Suppressor macrophage treated with lipopolysaccharide for 1 hour (primary cell): ENCODE measurements at places on chromosomes 3 and 15.

DNA sequence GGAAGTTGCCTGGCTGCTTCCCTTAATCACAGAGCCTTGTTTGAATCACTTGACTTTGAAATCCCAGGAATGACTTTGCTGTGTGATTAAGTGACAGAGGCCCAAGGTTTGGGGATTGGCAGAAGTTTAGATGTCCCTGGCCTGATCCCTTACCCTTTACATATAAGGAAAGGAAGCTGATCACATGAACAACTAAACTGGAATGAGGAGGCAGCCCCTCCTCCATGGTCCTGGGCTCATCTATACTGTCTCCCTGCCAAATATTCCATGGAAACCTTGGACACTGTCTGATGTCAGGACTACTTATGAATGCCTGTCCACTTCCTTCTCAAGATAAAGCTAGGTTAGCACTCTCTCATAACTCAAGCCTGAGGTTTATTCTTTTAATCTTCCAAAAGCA lies 181.3 kb upstream of the CTDSPL start:
- DNase-seq, result no peak

GRCh38 chr3:75129101-75129500 lies 514.6 kb upstream of the CNTN3 start:
- no peak for DNase-seq

DNA sequence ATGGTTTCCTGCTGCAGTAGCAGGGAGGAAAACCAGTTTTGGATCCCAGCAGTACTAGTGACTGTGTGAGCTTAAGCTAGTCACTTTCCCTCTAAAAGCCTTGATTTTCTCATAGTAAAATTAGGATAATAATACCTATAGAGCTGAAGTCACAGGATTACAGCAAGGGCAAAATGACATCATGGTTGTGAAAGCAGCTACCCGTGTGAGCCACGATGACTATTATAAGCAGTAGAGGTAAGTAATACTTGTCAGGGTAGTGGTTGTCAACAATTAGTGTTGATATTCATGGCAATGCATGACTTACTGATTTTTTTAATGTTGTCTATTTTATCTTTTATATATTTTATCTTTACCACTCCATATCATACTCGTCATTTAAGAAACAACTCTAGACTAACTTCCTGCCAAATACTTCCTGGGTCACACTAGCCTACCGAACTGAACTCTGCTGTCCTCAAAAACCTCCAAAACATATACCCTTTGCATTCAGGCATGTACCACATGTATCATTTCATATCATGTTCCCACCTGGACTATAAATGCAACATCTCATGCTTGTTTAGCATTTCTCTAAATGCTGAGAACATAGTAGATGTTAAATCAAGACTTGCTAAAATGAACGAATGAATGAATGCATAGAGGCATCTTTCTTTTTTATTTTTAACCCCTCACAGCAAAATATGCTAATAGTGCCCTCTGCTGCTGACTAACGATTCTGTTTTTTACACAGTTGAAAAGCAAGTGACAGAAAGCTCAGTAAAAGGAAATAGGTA lies 172.6 kb downstream of the P3H2 start:
- DNase-seq, result peak; percentile 39

- DNase-seq, result no peak
Measured at GRCh38 chr3:17848102-17848501, 105.7 kb upstream of the TBC1D5 start.

- DNase-seq, result no peak
Measured at GRCh38 chr15:53107855-53108254, 317.7 kb upstream of the ONECUT1 start.

DNA sequence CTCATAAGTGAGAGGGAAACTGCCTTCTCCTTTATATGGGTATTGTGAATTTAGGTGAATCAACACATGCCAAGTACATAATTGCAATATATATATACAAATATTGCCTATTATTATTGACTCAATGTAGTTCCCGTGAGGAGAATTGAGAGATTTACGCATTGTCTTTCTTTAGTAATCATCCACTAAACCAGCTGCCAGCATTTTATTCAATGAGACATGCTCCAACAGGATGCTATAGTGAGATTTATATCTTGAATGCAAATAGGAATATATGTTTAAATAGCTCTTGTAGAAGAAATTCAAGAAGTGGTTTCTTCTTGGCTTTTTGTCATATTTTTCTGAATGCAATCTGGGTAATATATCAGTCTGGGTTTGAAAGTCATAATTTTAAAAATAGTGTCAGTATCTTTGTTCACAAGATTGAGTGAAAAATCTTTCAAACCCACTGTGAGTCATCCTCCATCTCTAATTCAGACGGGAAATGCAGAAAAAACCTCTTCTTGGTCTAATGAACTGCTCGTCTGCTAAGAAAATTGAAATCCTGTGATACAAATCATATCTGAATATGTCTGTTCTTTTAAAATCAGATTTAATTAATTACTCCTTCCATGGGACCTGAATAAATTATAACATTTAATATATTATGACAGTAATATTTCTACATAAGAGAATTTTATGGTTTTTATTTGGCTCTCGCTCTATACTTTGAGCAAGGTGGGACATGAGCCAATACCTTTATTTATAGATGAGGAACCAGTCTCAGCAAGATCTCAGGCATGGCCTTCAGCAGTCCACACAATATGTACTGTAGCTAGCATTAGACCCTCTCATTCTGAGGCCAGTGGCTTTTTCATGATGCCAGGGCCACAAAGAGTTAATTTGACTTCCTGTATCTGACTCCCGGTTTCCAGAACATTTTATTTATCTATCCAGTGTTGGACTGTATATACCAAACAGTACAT lies 516.0 kb downstream of the GABRG3 start:
- DNase-seq, result no peak

DNA sequence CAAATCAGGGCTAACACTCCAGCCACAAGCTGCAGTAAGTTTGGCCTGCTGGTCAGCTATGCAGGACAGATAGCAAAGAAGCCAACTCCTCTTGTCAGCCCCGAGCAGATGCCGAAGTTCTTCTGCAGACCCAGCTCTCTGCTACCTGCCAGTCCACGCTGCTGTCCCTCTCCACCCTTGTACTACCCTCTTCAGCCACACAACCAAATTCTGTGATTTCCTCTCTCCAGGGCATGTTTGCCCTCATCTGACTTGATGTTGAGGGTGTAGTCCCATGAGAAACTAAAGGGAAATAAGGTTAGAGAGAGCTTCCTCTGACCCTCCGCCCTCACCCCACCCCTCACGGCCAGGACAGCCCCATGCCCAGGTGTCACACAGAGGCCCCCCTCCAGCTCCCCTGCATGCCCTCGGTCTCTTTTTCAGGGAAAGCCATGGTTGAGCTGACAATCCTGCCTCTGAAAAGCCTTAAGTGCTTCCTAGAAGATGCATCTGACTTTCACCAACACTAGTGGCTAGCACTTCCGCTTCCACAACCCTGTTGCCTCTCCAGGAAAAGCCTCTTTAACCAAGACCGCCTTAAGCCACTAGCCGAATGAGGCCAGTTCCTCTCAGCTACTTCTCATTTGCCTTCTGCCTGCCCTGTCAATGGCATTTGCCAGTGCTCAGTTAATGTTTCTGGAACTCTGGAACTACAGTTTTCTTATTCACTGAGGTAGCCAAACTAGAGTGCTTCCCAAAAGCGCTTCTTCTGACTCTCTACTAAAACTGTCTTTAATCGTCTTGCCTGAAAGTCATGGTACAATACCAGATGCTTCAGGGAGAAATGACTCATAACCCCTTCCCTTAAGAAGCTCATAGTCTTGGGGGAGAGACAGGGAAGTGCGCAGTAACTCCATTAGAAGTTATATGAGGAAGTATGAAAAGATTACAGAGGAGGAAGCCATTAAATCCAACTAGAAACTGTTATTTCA lies 300.4 kb upstream of the STT3B start:
- peak; percentile 93 for DNase-seq

DNA sequence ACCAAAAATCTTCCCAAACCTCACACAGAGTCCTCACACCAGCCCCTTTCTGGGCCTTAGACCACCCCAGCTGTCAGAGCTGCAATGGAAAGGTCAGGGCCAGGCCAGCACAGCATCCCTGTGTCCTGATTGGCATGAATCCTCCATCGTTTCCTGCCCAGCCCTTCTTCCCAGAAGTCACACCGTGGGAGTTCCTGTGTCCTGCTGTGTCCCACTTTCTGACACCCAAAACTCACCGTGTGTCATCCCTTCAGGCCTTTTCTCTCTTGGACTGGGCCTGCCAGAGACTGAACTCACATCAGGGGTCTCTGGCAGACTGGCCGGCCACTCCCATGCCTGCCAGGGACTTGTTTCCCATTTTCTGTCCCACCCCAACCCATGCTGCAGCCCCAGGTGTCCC lies 32.5 kb upstream of the CHRNB4 start:
- DNase-seq, result no peak

DNA sequence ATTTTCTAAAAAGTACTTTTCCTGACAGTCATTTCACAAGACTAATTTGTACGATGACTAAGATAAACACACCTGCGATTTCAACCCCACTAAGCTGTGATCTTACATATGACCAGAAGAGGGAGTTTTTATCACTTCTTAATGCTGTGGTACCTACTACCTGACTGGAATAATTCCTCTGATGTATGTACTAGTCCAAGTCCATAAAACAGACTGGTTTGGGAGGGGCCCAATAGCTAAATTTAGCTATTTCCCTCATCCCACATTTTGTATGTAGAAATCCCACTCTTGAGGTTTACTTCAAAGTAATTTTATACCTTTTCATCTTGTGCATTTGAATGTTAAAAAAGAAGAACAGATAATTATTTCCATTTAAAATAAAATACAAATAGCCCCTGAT lies 49.7 kb upstream of the SCAANT1 start:
- DNase-seq, result peak; percentile 42

- DNase-seq, result peak; percentile 98
Measured at GRCh38 chr3:126971891-126972351, 11.0 kb upstream of the PLXNA1 start.

- peak; percentile 37 for DNase-seq
Measured at GRCh38 chr3:102106416-102107097, 257.2 kb downstream of the NFKBIZ start.

GRCh38 chr15:74500401-74500800 lies 39.4 kb upstream of the UBL7 start:
- no peak for DNase-seq

DNA sequence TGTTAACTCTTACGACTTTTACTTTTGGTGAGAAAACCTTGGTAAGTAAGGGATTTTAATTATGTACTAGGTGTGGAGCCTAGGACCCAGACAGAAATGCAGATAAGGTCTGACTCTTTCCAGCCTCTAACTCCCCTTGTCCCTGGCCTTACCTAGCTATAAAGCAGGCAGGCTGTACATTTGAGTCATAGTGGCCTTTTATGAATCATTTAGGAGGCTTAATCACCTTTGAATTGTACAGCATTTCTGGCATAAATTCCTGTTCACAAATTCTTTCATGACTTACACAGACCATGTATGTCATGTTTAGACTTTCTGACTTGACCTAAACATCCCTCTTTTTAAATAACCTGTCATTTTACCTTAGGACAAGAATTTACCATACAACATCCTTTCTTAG lies 47.4 kb downstream of the CHCHD4 start:
- DNase-seq, result peak; percentile 5

DNA sequence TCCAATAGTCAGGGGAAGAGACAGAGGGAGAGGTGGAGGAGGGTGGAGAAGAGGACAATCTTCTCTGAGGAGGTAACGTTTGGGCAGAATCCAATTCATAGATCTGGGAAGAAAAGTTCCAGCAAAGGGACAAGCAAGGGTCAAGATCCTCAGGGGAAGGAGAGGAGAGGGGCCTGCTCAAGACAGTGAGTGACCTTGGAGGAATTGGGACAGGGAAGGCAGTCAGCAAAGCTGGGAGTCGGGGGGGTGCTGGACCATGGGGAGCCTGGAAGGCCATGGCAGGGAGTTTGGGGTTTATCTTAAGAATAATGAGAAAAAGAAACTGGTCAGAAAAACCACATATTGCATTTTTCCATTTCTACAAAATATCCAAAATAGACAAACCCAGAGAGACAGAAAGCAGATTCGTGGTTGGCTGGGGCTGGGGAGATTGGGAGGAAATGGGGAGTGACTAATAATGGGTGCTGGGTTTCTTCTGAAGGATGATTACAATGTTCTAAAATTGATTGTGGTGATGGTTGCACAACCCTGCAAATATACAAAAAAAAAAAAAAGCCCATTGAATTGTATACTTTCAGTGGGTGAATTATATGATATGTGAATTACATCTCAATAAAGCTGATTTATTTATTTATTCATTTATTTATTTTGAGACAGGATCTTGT lies 19.6 kb upstream of the SRP14 start:
- DNase-seq, result peak; percentile 80

- DNase-seq, result no peak
Measured at GRCh38 chr15:36777926-36778325, 198.5 kb downstream of the CDIN1 start.

- DNase-seq, result peak; percentile 66
Measured at GRCh38 chr3:123027292-123028232, at the start of gene SEMA5B. TSS of gene SEMA5B (minus strand) at chr3:123027763. CDS start at chr3:122961263, 66,500 bp downstream.

DNA sequence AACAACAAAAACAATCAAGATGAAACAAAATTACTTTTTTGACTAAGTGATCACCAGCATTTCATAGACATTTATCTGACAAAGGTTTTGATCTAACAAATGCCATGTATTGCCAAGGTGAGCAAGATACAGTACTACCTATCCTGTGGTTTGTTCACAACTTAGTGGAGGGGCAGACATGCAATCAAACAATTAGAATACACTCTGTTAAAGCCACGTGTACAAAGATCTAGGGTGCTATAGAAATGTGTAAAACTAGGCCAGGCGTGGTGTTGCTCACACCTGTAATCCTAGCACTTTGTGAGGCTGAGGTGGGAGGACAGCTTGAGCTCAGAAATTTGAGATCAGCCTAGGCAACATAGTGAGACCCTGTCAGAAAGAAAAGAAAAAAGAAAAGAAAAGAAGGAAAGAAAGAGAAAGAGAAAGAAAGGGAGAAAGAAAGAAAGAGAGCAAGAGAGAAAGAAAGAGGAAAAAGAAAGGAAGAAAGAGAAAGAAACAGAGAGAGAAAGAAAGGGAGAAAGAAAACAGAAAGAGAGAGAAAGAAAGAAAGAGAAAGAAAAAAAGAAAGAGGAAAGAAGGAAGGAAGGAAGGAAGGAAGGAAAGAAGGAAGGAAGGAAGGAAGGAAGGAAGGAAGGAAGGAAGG lies 1.4 kb upstream of the TRIM69 start:
- DNase-seq, result no peak

- no peak for DNase-seq
Measured at GRCh38 chr3:66082679-66083078, 44.0 kb upstream of the MAGI1 start.

GRCh38 chr3:16240229-16241023 lies 24.3 kb downstream of the DPH3 start:
- peak; percentile 94 for DNase-seq

DNA sequence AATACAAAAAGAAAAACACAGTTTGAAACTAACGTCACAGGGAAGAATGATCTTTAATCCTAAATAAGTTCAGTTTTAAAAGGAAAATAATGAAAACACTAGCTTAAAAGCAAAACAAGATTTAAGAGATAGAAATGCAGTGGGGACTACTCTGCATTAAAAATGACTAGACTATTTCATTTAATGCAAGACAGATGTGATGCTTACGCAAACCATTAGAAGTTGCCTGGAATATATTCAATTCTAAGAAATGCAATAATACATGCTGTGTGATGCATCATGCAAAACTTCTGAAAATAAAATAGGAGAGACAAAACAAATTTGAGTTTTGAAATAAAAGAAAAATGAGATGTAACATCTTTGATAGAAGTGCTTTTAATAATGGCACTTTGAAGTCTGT lies 97.6 kb upstream of the STRIT1 start:
- DNase-seq, result no peak
